ENCODE measurements at places on chromosomes 7 and 10.

DNA sequence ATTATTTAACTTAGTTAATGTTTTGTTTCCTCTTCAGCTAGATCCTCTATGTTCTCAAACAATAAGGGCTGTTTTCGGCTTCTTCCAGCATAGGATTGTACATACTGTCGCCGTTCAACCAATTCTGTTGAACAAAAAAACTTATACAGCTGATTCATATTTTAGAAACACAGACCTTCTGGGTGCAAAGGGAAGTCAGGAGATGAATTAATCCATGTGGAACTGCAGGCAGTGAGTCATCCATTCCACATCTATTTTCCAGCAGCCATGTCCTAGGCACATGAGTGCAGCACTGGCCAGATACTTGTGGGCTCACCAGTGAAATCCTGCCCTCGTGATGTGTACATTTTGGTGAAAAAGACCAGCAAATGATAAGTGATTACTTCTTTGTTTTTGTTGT lies 163.2 kb downstream of the JAZF1 start:
- DNase-seq = no peak

DNA sequence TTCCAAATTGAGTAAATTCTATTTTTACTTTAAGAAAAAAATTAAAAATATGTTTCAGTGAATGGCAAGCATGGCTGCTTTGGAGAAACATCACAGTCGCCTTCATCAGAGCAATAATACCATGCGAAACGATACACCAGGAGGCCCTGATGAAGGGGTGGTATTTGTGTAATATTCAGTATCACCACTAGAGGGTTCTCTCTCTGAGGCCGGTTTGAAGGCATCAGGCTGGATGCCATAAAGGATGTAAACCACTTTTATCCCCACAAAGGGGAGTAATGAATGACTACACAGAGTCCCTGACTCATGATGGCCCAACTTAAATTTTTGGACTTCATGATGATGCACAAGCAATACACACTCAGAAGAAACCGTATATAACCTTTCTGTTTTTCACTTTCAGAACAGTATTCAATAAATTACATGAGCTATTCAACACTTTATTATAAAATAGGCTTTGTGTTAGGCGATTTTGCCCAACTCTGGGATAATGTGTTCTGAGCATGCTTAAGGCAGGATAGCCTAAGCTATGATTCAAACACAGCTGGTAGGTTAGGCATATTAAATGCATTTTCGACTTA lies 95.5 kb downstream of the PPP1R17 start:
- DNase-seq = no peak

- no peak for DNase-seq
These were observed 39.3 kb upstream of the RSU1 start for GRCh38 chr10:16856567-16856966.

DNA sequence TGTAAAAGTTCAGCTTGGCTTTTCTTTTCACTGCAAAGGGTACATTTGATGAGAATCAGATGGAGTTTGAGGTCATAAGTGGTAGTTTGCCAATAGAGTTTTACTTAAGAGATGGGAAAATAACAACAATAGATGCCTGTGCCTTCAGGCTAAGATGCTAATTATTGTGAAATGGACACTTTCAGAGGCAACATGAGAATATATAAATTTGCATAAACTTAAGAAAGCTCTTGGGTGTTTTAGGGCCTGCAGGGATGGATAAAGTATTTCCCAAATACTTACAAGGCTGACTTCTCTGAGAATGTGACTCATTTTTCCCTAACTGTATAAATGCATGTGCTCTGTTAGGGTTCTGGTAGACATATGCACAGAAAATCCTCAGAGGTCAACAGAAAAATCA lies 200.3 kb upstream of the SVIL start:
- no peak for DNase-seq

- peak; percentile 31 for DNase-seq
These were observed 22.4 kb upstream of the GDF10 start for GRCh38 chr10:47277352-47278151.

DNA sequence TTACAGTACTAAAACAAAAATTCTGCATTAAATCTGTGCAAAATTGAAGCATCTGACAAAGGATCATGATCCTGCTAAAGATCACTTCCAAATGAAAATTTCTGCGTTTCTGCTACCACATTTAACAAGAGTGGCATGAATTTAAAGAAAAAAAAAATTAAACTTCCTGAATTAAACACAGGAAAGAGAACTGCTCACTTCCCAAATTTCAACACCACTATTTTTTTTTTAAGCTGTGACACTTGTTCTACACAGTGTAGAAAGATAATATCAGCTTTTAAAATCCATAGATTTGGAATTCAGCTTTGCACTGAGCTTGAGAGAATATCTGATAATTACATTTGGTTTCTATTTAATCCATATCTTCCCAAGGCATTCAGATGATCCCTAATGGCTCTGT lies 73.6 kb downstream of the EPC1 start:
- DNase-seq = no peak

DNA sequence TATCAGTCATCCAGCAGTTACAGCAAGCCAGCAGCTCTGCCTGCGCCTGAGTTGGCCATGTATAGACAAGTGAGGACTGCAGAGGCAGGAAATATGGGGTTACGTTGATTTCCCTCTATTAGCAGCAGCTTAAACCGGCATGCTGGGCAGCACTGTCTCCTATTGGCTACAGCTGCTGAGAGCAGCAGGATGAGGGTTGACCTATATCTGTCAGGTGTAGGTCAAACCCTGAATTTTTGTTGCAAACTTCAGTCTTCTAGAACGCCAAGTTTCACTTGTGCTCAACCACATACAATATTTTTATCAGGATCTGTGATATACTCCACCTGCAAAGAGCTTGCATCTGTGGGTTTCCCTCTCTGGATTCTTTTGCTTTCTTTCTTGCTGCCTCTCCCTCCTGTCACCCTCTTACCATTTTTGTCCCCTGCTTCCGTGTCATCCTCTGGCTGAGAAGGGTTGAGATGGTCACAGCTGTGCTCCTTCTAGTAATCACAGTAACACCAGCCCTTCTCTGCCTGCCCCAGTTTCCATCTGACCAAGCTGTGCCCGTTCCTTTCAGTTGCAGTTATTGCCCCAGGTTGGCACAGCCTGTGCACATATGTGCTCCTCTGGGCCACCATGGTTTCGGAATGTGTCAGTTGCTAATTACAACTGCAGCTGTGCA lies 23.8 kb upstream of the GLCCI1 start:
- DNase-seq = peak; percentile 24

DNA sequence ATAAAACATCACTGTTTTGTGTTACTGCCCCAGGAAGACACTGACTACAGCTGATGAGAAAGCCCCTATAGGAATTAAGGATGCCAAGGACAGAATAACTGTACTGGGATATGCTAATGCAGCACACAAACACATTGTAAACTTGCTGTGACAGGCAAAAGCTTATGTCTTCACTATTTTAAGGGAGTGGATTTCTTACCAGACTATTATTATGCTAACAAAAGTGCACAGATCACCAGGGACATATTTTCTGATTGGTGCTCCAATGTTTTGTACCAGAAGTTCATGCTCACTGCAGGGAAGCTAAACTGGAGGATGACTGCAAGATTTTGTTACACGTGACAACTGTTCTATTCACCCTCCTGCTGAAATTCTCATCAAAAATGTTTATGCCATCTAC lies 48.1 kb upstream of the PTPN12 start:
- DNase-seq = no peak

GRCh38 chr7:29087840-29088170 lies 58.5 kb downstream of the CPVL start:
- DNase-seq = no peak

- no peak for DNase-seq
These were observed 248.0 kb upstream of the NPY start for GRCh38 chr7:24036033-24036412.

DNA sequence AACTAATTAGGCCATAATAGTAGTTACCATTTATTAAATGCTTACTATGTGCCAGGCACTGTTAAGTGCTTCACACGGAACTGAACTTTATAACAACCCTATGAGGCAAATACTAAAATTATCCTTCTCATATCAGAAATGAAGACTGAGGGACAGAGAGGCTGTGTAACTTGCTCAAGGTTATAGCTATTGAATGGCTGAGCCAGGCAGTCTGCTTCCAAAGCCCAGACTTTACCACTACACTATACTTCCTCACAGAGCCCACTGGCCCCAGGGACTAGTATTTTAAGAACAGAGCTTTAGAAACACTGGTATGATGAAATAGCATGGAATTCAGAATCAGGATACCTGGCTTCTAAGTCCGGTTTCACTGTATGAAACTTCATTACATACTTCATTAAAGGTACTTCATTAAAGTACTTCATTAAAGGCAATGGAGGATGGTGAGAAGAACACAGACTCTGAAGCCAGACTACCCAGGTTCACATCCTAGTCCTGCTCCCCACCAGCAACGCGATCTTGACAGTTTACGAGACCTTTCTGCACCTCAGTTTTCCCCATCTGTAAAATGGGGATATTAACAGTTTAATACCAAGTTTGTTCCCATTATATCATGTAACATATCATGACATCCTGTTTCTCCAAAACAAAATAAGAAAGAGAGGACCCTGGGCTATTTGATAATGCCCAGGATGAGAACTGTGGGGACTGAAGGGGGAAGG lies 19.6 kb downstream of the ANXA11 start:
- no peak for DNase-seq

- no peak for DNase-seq
These were observed 1.2 kb upstream of the PON3 start for GRCh38 chr7:95397381-95397780.

DNA sequence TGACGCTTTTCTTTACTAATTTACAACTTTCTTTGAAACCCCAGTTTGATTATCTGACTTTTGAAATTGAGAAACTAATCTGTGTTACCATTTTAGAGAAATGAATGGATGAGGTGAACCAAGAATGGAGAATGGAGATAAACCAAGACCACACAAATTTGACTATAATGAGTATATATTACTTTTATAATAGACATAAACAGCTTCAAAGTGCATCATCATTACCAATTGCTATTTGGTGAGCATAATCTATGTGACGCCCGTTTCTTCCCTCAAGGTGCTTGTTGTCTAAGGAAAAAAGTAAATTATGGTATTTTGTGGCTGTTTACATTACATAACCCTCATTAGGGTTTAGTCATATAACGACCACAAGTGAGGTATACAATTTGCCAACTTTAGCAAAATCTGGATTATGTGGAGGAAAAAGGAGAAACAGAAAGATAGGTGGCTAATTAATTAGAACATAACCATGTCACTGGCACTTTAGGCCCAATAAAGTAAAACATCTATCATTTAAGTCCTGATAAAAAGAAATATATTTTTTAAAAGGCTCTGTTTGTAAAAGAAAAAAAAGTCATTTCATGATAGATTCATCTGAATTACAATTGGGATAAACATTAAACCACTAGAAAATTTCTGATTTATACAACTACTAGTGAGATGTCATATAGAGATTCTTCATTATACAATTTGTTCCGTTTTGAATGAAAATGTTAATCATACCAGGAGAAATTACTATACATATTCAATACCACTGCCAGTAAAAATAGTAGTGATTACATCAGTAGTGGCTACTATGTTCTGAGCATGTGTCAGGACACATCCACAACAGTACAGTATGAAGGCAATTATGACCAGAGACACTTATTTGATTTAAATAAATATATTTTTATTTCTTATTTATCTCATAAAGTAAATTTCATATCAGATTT lies 118.2 kb upstream of the FAM133B start:
- DNase-seq = no peak

DNA sequence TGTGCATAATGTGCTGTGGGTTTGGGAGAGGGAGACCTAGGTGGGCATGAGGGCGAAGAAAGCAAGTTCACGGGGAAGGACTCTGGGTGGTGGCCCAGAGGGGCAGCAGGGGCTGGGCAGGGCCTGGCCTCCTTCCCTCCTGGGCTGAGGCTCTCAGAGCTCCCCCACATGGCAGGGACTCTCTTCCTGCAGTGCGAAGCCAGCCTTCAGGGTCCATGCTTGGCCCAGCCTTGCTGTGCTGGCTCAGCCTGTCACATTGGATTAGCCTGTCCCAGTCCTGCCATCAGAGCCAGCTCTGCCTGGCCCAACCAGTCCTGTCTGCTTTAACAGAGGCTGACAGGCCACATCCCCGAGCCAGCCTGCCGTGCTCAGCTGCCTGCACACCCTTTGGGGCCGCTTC lies 20.4 kb upstream of the ZNF488 start:
- DNase-seq = no peak

GRCh38 chr7:54339073-54339472 lies 203.1 kb upstream of the VSTM2A start:
- DNase-seq = no peak

DNA sequence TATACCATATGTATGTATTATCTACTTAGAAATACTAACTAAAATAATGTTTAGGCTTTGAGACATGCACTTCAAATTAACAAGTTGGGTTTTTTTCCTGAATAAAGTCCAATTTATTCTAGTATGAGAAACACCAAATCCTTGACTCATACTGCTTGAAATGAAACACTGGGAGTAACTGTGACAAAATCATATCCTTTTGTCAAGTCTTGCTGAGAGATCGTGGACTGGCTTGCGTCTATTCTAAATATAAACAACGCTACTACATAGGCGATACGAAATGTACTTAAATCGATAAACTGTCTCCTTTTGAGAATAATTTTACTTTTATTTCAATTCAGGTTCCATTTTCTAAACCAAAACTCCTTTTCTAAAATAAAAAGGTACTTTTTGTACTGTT lies 16.3 kb downstream of the SMURF1 start:
- no peak for DNase-seq

DNA sequence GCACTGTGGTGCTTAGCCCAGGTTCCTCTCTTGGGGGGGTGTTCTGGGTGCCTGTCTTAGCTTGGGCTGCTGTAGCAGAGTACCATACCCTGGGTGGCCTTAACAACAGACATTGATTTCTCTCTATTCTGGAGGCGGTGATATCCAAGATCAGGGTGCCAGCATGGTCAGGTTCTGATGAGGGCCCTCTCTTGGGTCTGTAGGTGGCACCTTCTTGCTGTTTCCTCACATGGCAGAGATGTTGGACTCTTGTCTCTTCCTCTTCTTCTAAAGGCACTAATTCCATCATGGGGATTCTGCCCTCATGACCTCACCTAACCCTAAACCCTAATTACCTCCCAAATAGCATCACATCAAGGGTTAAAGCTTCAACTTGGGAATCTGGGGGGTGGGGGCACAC lies 19.9 kb upstream of the CRHR2 start:
- DNase-seq = no peak

GRCh38 chr10:5595095-5595494 lies 70.3 kb downstream of the CALML3 start:
- no peak for DNase-seq

- no peak for DNase-seq
These were observed 88.1 kb downstream of the HIP1 start for GRCh38 chr7:75650681-75651080.

- no peak for DNase-seq
These were observed 146.6 kb downstream of the LCOR start for GRCh38 chr10:96978621-96979154.

DNA sequence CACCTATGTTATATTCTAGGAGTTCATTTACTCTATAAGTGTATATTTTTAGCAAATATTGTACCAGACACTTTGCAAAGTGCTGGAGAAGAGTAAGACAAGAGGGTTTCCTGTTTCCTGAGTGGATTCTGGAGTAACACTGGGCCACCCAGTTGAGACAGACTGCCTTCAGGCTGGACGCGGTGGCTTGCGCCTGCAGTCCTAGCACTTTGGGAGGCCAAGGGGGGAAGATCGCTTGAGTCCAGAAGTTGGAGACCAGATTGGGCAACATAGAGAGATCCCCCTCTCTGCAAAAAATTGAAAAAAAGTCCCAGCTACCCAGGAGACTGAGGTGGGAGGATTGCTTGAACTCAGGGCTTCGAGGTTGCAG lies 772 bp upstream of the ZSCAN25 start:
- DNase-seq = no peak
